ENCODE measurements at places on chromosomes 7 and 10.
A peak's percentile ranks its signal among the peaks of the same experiment; 100 is the strongest.

- DNase-seq, result no peak
Observed at GRCh38 chr7:142407939-142408570, 150.2 kb upstream of the PRSS58 start.

DNA sequence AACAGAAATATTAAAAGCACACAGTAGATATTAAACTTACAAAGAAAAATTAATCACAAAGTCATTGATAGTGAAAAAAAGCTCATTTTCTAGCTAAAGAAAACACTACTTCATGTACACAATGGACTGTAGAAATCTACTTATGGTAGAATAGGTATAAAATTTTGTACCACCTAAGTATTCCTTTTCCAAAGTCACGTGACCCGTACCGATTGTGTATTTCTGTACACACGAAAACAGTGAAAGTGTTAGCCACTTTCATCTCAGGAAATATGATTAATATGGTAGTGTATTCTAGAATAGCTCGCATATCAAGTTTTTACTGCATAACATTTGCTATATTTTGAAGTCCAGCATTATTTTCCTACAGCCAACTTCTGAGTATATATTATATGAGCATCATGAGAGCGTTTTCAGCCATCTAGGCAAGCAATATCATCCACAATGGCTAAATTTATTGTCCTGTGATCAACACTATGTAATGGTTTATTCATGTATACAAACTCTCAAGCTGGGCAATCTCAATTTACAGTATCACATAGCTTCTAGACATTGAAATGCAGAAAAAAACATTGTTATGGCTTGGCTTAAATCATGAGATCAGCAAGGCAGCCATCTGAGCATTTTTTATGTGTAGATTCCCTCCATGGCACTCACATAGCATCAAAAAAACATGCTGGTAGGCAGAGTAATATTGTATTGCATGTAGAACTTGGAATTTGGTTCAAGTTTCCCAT lies 114.7 kb downstream of the CD36 start:
- DNase-seq, result no peak

DNA sequence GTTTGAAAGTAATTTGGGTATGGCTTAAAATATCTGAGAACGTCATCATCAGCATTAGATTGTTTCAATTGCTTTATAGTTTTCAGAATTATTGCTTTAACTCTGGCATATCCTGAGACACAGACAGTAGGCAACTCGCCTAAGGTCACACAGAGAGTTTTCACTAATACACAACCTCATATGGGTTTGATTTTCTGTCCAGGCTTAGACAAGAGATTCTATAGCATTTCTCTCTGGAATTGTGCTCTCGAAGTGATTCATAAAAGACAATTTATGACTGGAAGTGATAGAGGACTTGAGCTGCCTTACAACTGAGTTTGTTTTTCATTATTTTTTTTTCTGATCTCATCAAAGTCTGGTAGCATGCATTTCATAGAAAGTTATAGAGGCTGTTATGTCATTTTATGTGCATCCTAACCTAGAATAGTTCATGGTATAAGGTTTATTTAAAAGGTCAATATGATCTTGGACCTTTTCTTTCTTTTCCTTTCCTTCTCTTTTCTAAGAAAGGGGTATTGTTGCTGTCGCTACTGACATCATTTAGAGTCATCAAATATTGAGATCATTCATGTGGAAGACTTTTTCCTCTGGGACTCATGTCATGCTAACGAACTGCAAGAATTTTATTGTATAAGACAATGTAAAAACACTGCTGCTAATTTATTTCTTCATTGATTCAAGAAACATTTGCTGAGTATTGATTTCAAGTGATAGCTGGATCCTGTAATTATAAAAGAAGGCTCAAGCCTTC lies 278.2 kb downstream of the PLXDC2 start:
- DNase-seq, result no peak

DNA sequence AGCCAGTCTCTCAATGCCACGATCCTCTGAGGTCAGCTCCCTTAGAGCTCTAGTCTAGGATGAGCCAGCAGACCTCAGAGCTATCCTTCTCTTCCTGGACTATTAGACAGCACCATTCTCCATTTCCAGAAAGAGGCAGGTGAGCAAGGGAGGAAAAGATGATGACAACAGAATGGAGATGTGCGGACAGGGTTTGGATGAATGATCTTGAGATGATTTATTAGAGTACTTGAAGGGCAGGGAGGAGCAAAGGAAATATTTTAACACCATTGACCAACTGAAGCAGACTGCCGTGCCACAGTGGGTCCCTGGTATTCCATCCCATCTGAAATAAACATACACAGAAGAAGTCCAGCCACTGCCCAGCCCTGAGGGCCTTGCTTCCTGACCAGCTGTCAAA lies 94.3 kb downstream of the CFAP58 start:
- DNase-seq, result no peak

DNA sequence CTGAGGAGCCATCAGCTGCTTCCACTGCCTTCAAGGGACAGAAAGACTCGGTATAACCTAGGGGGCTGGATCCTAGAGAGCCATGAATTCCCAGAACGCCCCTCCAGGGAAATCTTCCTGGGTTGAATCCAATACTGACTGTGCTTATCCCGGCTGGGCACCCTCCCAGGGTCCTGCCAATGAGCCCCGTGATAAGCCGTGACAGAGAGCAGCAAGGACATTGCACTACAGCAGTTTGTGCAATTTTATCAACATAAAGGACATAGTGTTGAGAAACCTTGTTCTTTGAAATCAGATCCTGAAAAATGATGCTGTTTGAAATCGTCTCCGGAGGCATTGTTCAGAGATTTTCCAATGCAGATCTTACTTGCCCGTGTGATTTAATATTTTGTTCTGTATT lies 18.8 kb downstream of the AKR1B1 start:
- no peak for DNase-seq

- DNase-seq, result no peak
Observed at GRCh38 chr7:18419456-18419855, 76.1 kb upstream of the HDAC9 start.

DNA sequence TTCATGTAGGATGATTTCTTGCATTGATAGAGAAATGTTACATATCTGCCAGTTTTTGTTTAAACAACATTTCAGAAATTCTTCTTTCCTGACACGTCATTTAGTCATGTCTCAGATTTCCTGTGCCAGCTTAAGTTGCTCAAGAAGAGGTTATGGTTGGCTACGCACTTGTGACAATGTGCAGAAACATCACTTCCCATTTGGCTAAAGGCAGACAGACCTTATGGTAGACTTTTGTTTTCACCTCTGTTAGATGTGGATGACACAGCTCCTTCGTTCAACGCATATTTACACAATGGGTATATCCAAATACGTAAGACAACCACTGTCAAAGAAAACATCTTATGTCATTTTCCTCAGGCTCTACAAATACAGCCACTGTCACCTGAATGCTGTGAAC lies 125.8 kb downstream of the DOCK4 start:
- no peak for DNase-seq

- DNase-seq, result peak; percentile 95
Observed at GRCh38 chr7:151755131-151755801, 121.6 kb downstream of the PRKAG2 start.

Data from esophagus muscularis mucosa (tissue), 4 donors.